Nasal cavity respiratory epithelium epithelial cell of viscerocranial mucosa (primary cell): ENCODE measurements at places on chromosomes 5 and 9. TPM values are rescaled to one million over a fixed set of nuclear protein-coding genes. Genes with fewer than 3 reads are reported as not detected.

The PRLR gene
- under 0.01 and 0.07 TPM in 2 replicates for total RNA-seq

The SMIM33 gene
- not detected in 2 replicates for total RNA-seq

The WHRN gene
- total RNA-seq: 1.4 and 4.4 TPM in 2 replicates

The SLC34A1 gene
- total RNA-seq: 0.14 TPM in 1 of 2 replicates, not detected in the other

The HRH2 gene
- total RNA-seq: not detected in 2 replicates

The GLDC gene
- 0.07 and 2.4 TPM in 2 replicates for total RNA-seq

The CCL27 gene
- 0.21 and 0.34 TPM in 2 replicates for total RNA-seq

The EMB gene
- total RNA-seq: 31.4 and 36.0 TPM in 2 replicates
